Motor neuron (in vitro differentiated cells): ENCODE measurements at places on chromosomes 11 and 22. TPM values are rescaled to one million over a fixed set of nuclear protein-coding genes. Genes with fewer than 3 reads are reported as not detected.

ALKBH8 gene
- 10.2 and 10.8 TPM in 2 replicates for total RNA-seq

PLAAT3 gene
- total RNA-seq, result 3.7 and 4.4 TPM in 2 replicates

ANKRD49 gene
- total RNA-seq, result 17.2 and 22.0 TPM in 2 replicates

UBE2L6 gene
- 96.0 and 133 TPM in 2 replicates for total RNA-seq

P4HA3 gene
- total RNA-seq, result 0.87 and 1.3 TPM in 2 replicates

HPS4 gene
- 31.0 and 37.9 TPM in 2 replicates for total RNA-seq

MMP13 gene
- total RNA-seq, result not detected in 2 replicates

DNHD1 gene
- total RNA-seq, result 5.9 and 9.8 TPM in 2 replicates

CABP4 gene
- total RNA-seq, result 0.20 and 0.59 TPM in 2 replicates

DEAF1 gene
- 52.8 and 53.8 TPM in 2 replicates for total RNA-seq

ABTB2 gene
- 5.0 and 5.1 TPM in 2 replicates for total RNA-seq

MS4A8 gene
- total RNA-seq, result 0.43 TPM in 1 of 2 replicates, not detected in the other

APOL6 gene
- 4.8 and 8.3 TPM in 2 replicates for total RNA-seq

HTR3B gene
- total RNA-seq, result not detected in 2 replicates

FAM180B gene
- total RNA-seq, result 2.5 and 3.3 TPM in 2 replicates

PLAAT5 gene
- total RNA-seq, result 0.16 and 0.37 TPM in 2 replicates

EIF3F gene
- total RNA-seq, result 297 and 309 TPM in 2 replicates

FAM111B gene
- 1.5 and 1.7 TPM in 2 replicates for total RNA-seq

LRRC56 gene
- 0.87 and 1.3 TPM in 2 replicates for total RNA-seq

GUCY1A2 gene
- total RNA-seq, result 6.9 and 7.6 TPM in 2 replicates

SYT8 gene
- 0.94 TPM in 1 of 2 replicates, not detected in the other for total RNA-seq

SLN gene
- total RNA-seq, result not detected in 2 replicates

USH1C gene
- 0.77 TPM in 1 of 2 replicates, not detected in the other for total RNA-seq

TBX10 gene
- total RNA-seq, result not detected in 2 replicates

TBX1 gene
- total RNA-seq, result 0.59 TPM in 1 of 2 replicates, not detected in the other

DGAT2 gene
- total RNA-seq, result 1.8 and 2.0 TPM in 2 replicates

PSMD13 gene
- 106 and 114 TPM in 2 replicates for total RNA-seq

TNKS1BP1 gene
- total RNA-seq, result 41.1 and 54.1 TPM in 2 replicates

MS4A12 gene
- total RNA-seq, result not detected in 2 replicates

ANGPTL5 gene
- not detected in 2 replicates for total RNA-seq

FAM227A gene
- 4.7 and 4.8 TPM in 2 replicates for total RNA-seq

CREB3L1 gene
- 6.6 TPM in 2 replicates for total RNA-seq

EMID1 gene
- total RNA-seq, result 8.9 and 10.1 TPM in 2 replicates

SLC6A5 gene
- total RNA-seq, result 1.5 and 1.8 TPM in 2 replicates

CHRNA10 gene
- total RNA-seq, result 1.3 and 1.6 TPM in 2 replicates

NLRP14 gene
- 0.10 and 0.22 TPM in 2 replicates for total RNA-seq

HBE1 gene
- total RNA-seq, result not detected in 2 replicates
